Fibroblast of skin of back (primary cell): ENCODE measurements at places on chromosomes 3 and 15.
A peak's percentile ranks its signal among the peaks of the same experiment; 100 is the strongest.

DNA sequence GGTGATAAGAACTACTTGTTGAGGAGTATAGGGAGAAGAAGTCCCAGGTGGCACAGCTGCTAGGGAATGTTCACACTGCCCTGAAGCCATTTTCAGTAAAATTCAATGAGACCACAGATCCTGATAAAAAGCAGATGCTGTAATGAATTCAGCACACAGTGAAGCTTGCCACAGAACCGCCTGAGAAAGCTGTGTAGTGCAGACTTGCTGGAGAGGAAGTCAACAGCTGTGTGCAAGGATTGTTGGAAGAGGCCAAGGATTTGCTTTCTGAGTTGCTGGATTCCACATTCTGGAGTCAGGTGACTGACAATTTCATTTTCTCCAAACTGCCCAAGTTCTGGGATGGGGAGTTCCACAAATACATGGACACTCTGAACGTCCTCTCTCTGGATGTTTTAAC, 70.9 kb downstream of the ANP32A start:
- DNase-seq, result no peak

- no peak for DNase-seq
These were observed 1001.3 kb downstream of the PLOD2 start for GRCh38 chr3:145159640-145160039.

DNA sequence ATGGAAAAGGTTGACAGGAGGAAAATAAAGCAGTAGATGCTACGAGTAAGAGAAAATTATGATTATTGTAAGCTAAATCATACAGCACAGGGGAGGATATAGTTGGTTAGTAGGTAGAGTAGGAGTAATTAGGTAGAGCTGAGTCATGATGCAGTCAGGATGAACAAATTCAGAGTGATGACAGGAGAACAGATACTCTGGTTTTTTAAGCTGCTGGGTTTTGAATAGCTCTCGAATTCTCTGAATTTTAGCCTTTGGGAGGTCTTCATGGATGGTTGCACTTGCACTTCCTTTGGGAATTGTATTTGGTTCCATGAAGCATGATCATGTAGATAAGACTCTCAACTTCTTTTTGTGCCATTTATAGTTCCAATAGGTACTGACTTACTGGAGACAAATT, 96.2 kb downstream of the ECT2 start:
- DNase-seq, result peak; percentile 53

GRCh38 chr3:186105543-186105942, 3.3 kb downstream of the ETV5 start:
- DNase-seq, result no peak

- DNase-seq, result no peak
These were observed 204.8 kb upstream of the ZPLD1 start for GRCh38 chr3:102230057-102230456.

- no peak for DNase-seq
These were observed 153.9 kb downstream of the FOXP1 start for GRCh38 chr3:71429597-71429988.

DNA sequence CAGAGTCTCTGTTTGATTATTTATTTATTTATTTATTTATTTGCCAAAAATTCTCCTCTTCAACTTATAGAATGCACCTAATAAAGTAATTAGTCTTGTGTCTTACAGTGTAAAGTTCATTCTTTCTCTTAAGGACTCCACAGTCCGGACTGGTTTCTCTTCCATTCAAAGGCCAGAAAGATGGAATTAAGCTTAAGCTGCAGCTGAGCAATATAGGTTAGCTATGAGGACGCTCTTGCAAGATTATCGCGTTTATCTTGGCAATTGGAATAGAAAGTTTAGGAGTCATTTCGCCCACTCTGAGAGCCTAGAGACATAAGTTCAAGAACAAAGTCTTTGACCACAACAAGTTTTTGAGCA, 15.0 kb downstream of the TAGLN3 start:
- DNase-seq, result no peak

- no peak for DNase-seq
These were observed 391.7 kb downstream of the WDR72 start for GRCh38 chr15:53367740-53368139.

GRCh38 chr3:102471001-102471400, 36.2 kb downstream of the ZPLD1 start:
- DNase-seq, result no peak

GRCh38 chr3:156782921-156783320, 43.2 kb upstream of the LEKR1 start:
- no peak for DNase-seq

GRCh38 chr15:78671626-78672211, 30.7 kb upstream of the CHRNB4 start:
- no peak for DNase-seq

DNA sequence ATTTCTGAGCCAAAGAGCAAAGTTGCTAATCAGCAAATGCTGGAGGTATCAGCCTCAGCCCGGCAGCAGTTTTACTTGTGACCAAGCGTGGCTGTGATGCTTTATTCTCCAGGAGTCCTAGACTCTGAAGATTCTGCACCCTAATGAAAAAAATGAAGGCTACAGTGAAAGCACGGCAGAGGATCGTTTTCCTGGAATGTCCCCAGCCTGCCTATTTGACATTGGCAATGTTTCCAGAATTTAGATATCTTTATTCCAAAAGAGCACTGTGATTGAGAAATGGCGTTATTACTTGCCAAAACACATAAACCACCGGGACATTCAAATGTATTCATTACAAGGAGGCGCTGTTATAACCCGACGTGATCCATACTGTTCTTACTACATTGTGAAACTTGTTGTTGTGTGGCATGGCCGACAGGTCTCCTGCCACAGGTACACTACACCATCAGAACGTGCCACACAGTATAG, 263.8 kb downstream of the SLCO3A1 start:
- no peak for DNase-seq

DNA sequence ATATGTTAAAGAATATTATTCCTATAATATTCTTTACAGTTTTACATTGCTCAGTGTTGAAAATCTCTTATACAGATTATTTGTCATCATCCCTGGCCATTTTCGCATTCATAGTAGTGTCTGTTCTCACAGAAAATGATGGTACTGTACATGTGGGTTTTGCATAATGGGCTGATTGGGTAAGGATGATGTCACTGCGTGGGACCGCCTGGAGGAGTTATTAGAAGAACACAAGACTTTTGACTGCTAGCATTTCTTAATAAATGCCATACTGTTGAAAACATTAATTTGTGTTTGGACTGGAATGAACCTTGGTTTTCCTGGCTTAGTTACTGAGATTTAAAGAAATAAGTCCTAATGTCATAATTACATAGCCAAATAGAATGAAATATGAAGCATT, 20.3 kb downstream of the LRCH3 start:
- DNase-seq, result peak; percentile 79

DNA sequence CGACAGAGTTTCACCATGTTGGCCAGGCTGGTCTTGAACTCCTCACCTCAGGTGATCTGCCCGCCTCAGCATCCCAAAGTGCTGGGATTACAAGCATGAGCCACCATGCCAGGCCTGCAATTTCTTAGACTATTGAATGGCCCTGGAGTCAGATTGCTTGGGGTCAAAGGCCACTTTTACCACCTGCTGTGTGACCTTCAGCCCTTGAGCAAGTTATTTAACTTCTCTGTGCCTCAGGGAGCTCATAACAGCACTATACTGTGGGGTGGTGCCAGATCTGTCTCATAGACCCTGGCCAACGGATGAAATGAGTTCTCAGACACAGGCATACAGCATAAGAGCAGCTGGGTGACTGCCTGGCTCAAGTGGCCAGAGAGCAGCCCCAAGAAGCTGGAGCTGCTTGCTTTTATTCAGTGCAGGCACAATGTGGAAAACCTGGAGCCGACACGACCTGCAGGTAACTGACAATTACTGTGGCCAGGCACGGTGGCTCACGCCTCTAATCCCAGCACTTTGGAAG, 44.9 kb upstream of the FURIN start:
- DNase-seq, result no peak

- peak; percentile 91 for DNase-seq
These were observed 313.6 kb upstream of the ATP11B start for GRCh38 chr3:182479419-182480336.

- DNase-seq, result no peak
These were observed 35.2 kb upstream of the SLC41A3 start for GRCh38 chr3:126119008-126119675.

GRCh38 chr15:99210334-99210733, 39.0 kb downstream of the TTC23 start:
- DNase-seq, result no peak

DNA sequence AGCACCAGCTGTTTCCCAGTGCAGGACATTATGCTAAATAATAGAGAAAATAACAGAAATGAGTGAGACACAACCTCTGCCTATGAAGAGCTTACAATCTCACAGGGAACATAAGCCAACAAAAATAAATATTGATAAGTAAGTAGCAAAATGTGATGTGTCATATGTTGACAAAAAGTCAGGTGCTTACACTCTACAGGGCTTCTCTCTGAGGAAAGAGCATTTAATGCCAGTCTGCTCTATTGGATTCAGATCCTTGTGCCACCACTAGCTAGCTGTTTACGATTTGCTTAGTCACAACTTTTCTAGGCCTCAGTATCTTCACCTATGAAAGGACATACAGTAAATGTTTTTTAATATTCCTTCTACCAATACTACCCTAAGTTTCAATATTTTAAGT, 500.9 kb upstream of the NAALADL2 start:
- DNase-seq, result no peak

GRCh38 chr3:115428841-115429240, 194.5 kb upstream of the GAP43 start:
- DNase-seq, result peak; percentile 26
